ENCODE measurements at places on chromosomes 2 and 18. TPM values are rescaled to one million over a fixed set of nuclear protein-coding genes. Genes with fewer than 3 reads are reported as not detected.

The SPATA3 gene
- not detected for total RNA-seq

The RGPD3 gene
- total RNA-seq = 1.5 TPM

The MYL1 gene
- not detected for total RNA-seq

The CCBE1 gene
- total RNA-seq = under 0.01 TPM

The TFCP2L1 gene
- total RNA-seq = 0.10 TPM

The ZNF142 gene
- 23.4 TPM for total RNA-seq

The ABCG8 gene
- total RNA-seq = not detected

The ZNF892 gene
- total RNA-seq = 1.2 TPM

The TMEM169 gene
- 0.42 TPM for total RNA-seq

The TUBA3E gene
- not detected for total RNA-seq

The KCNG2 gene
- total RNA-seq = 0.10 TPM

The RPRM gene
- total RNA-seq = 0.10 TPM

The MGAT5 gene
- 41.3 TPM for total RNA-seq

The CFC1 gene
- not detected for total RNA-seq

Data from mononuclear cell (primary cell).